Retina (tissue), 1 donor: ENCODE measurements at places on chromosomes 7 and 10.

DNA sequence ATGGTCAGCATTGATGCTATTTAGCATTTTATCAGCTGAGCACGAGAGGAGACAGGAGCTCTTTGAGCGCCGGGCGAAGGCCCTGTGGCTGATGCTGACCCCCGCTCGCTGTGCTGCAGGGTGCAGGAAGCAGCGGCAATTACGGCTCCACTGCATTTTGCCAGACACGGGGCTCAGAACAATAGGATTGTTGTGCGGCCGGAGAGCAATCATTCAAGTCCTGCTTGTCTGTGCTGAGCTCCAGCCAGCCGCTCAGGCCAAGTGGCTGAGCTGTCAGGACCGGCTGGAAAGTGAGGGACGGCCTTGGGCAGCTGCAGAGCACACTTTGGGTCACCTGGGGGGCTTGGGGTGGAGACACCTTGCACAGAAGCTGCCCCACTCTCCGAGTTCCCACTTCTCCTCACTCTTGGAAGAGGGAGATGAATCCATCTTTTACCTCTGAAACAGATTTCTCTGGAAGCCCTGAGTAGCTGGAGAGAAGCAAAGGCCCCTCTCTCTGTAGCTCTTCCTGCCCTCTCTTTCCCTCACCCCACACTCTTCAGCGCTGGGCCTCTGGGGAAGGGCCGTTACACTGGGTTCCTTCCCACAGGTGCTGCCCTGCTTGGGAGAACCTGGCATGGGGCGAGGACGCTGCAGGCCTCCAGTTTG, 17.3 kb upstream of the ADARB2 start:
- DNase-seq: peak; percentile 77

DNA sequence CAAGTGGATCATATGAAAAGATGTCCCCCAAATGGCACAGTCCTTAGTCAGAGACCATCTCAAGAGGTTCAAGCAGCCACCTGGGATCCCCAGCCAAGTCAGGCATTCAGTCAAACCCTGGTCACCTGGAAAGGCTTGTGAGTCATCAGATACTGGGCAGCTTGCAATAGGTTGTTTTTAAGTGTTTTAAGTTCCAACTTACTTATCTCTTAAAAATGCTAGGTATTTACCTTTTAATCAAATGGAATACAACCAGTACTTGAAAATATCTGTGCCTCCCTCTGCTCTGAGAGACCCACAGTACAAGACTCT, 262.2 kb downstream of the WDR11 start:
- no peak for DNase-seq

DNA sequence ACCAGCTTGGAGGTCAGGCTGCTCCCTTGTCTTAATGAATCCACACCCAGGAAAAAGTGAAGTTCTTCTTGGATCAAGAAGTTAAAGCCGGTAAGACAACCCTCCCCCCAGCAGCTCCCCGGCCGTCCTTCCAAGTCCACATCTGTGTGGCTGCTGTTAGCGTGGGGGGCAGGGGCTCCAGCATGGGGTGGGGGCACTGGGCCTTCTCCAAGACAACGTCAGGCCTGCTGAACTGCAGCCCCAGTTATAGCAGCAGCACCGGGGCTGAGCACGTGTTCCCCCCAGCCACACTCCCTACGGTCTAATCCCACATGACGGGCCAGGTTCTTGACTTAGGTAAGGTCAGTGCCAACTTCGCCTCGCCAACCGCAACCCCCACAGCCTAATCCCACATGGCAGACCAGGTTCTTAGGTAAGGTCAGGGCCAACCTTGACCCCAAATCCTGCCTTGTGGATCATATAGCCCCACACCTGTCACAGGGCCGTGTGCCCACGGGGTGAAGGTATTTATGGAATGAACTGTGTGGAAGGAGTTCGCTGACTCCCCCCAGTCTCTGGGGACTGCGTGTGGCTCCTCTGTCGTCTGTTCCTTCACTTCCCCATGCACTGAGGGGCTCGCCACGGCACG, 30.4 kb upstream of the EN2 start:
- DNase-seq: no peak

DNA sequence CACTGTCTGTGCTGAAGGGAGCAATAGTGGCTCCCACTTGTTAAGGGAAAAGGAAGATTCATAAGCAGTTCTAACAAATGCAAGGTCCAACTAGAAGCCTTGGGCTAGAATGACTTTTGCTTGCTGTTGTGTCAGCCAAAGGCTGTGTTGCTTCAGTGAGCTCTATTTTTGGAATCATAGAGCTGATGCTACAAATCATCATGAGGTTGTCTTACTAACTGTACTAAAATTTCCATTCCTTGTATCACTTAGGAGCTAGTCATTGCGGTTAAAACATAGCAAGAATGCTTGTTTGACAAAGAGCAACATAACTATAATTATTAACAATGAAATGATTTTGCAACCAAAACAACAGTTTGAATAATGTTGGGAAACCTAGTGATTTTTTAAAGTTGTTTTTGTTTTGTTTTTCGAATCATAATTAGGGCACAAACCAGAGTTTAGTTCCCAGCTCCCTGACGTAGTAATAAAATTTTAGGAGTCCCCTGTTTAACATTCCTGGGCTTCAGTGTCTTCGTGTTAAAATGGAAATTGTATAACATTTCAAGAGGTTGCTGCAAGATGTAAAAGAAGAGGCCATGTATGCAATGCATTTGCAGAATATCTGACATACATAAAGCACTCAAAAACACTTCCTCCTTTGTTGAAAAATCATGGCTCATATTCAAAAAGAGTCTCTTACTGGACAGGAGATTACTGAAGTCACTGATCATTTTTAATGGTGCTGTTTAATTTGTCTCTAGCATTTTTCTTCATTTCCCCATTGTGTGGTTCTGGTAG, 183.4 kb downstream of the MACC1 start:
- no peak for DNase-seq

DNA sequence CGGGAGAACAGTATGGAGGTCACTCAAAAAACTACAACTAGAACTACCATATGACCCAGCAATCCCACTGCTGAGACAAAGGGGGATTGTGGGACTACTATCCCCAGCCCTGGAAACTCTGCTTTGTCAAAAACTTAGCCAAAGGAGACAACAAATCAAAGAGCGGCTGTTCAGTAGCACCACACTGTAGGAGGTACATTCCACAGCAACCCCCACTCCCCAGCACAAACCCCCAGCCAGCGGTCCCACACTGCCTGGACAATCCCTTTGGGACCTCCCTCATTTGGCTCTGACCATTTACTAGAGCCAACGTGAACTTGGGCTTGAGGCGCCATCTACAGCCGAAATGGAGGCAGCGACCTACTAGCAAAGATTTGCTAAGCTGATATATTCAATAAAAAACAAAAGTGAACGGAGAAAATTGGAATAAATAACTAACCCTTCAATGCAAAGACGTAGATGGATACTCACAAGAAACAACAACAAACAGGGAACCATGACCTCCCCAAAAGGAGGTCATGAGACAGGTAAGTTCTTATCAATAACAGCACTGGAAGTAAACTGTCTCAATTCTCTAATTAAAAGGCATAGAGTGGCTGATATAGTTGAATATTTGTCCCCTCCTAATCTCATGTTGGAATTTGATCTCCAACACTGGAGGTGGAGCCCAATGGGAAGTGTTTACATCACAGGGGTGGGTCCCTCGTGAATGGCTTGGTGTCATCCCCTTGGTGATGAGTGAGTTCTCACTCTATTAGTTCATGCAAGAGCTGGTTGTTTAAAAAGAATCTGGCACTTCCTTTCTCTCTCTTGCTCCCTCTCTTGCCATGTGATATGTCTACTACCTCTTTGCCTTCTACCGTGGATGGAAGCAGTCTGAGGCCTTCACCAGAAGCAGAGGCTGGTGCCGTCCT, 119.0 kb upstream of the KCNMA1 start:
- DNase-seq: peak; percentile 54

DNA sequence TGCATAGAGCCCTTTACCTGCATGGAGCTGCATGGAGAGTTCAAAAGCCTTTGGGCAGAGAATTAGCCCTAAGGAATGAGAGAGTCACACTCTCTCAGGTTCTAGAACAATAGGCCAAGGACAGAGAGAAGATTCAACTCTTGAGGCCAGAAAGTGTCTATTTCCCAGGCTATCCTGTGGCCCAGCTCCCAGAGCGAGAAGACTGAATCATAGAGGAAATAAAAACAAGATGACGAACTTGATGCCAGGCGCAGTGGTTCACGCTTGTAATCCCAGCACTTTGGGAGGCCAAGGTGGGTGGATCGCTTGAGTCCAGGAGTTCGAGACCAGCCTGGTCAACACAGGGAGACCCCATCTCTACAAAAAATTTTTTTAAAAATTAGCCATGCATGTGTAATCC, 18.3 kb upstream of the PODXL start:
- no peak for DNase-seq

GRCh38 chr10:131556897-131557495, 245.5 kb upstream of the TCERG1L start:
- no peak for DNase-seq

DNA sequence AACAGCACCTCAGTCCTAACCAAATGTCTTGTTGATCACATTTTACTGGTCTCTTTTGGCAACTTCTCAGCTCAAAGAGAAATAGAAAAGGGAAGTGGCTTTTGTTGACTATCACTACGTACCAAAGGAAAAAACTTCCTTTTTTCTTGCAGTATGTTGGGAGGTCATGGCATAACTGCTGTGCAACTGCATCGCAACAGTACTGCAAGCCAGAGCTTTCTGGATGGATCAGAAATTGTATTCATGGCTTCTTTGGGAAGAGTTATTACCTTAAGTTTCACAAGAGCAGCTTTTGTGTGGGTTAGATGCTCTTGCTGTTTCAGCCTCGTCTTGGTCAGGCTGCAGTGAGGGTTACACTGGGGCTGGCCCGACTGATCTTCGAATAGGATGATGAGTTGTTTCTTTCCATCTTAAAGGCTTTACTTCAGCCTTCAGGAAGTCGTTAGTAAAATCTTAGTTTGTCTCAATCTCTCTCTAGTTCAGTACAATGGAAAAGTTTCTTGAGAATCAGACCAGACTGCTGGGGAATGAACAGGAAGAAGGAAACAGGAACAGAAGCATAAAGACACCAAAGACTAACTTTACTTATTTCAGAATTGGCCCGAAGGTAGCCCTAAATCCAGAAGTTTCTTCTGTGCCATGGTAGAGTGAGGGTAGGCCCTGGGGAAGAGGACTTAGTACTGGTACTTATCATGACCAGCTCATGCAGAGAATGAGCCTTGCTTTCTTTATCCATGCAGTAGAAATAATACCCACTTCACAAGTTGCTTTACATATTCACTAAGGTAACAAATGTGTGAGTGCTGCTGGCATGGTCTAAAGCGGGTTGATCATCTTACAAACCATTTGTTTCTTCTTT, 153.6 kb downstream of the CELF2 start:
- no peak for DNase-seq

DNA sequence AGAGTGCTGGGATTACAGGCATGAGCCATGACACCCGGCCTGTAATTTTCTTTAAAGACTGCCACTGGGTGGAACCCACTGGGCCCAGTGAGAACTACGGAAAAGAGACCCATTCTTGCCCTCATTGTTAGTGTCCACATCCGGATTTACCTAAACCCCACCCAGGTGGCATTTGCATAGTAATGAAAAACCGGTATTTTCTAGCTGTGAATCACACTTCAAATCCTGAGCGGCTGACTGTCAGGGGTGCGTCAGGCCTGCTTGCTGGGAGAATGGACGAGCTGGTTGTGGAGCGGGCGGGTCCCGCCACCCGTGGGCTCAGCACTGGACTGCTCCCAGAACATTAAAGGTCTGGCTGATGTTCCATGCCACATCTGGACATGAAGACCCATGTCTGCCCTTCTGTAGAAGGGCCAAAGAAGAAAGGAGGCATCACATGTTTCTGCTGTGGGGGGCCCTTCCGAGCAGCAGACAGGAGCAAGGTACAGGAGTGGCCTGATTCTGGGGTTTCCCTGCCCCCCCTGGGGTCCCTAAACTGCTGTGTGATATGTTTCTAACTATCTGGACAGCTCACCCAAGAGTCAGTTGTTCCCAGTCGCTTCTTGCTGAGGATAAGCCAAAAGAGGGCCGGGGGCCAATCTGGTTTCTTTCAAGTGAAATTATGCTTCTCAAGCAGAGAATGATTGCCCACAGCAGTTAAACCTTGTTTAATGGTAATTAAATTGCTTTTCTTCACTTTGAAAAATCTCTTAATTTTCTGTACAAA, 46.4 kb downstream of the KIAA1217 start:
- DNase-seq: no peak

- DNase-seq: no peak
Observed at GRCh38 chr7:45191396-45191795, 33.8 kb downstream of the RAMP3 start.

DNA sequence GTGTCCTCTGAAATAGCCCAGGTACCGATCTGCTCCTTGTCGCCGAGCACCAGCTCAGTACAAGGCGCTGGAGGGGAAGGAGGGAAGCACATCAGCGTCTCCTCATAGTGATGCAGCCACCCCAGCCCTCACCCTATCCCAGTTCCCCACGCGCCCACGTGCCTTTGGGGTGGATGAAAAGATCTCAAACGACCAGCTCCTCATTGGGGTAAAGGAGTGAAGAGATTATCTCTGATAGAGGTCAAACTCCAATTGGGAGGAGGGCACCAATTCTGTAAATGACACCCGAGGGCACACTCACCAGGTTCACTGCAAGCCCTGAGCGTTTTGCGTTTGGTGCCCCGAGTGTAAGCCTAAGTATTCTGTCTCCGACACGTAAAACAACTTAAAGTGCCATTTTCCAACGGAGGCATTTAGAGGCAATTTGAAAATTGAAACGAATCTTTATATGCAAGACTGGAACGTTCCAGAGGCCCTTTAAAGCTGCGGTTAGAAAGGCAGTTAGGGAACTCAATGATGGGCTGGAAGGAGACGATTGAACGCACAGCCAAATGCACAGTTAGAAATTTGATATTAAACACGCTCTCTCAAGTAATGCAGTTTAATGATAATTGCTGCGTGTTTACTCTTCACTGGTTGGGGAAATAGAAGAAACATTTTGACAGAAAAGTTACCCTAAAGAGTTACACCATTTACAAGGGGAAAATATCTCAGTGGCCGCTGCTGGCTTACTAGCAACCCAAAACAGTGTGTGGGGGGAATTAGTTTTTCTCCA, 8.9 kb upstream of the EMX2 start:
- DNase-seq: peak; percentile 65

DNA sequence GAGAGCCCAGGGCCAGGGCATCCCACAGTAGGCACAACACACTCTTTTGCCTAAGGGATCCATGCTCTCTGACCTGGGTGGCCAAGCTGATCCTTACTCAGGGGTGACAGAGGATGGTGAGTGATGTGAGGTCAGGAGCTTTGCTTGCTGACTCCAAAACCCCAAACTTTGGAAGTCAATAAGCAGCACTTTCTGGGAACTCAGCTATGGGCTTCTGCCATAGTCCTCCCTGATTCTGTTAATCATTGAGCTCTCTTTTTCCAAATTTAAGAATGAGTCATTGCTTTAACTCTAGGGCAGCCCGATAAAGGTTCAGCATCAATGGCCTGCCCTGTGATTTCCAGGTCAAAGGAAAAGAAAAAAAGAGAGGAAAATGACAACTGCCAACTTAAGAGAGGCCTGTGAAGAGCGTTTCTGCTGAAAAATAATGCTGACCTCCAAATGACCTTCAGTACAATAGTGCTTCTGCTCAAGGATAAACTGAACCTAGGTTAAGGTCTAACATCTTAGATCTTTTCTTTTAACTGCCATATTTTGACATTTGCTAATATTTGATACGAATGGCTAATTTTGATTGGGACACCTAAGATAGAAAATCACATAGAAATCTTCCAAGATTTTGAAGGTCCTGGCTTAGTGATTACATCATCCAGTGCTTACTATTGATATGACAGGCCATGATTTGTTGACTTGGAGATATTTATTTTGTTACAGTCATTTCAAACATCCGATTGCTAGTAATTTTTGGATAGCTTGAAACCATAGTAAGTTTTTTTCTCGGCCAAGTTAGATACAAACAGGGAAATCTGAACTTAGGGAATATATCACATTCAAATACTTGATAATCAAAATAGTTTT, 20.8 kb upstream of the RELN start:
- DNase-seq: no peak
